Cerebellar cortex (tissue), 1 donor: ENCODE measurements at places on chromosomes 6 and 20.

DNA sequence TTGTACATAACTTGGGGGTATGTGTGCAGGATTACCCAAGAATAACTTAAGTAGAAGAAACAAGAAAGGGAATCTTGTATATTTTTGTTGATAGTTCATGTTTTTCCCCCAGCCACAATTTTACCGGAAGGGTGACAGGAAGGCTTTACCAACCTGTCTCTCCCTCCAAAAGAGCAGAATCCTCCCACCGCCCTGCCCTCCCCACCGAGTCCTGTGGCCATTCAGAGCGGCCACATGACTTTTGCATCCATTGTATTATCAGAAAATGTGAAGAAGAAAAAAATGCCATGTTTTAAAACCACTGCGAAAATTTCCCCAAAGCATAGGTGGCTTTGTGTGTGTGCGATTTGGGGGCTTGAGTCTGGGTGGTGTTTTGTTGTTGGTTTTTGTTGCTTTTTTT lies 22.0 kb downstream of the PRDM1 start:
- DNase-seq, result no peak

GRCh38 chr20:50565871-50566270 lies 55.7 kb downstream of the PTPN1 start:
- no peak for DNase-seq

GRCh38 chr6:142322504-142323198 lies 20.8 kb downstream of the ADGRG6 start:
- no peak for DNase-seq

GRCh38 chr20:3223651-3223993 lies 14.3 kb downstream of the ITPA start:
- DNase-seq, result no peak

GRCh38 chr6:2353412-2354137 lies 108.2 kb upstream of the GMDS start:
- peak; percentile 74 for DNase-seq

DNA sequence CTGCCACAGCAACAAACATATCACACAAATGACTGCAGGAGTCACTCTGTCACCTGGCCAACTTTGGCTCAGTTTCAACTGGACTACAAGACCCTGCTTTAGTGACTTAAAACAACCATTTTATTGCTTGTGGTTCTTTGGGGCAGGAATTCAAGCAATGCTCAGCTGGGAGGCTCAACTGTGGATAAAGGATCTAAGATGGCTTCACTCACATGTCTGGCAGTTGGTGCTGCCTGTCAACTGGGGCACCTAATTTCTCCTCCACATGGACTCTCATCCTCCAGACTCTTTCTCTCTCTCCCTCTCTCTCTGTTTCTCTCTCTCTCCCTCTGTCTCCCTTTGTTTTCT lies 2.8 kb upstream of the EPB41L2 start:
- no peak for DNase-seq

- no peak for DNase-seq
Observed at GRCh38 chr6:36224918-36225461, 28.4 kb downstream of the BRPF3 start.

DNA sequence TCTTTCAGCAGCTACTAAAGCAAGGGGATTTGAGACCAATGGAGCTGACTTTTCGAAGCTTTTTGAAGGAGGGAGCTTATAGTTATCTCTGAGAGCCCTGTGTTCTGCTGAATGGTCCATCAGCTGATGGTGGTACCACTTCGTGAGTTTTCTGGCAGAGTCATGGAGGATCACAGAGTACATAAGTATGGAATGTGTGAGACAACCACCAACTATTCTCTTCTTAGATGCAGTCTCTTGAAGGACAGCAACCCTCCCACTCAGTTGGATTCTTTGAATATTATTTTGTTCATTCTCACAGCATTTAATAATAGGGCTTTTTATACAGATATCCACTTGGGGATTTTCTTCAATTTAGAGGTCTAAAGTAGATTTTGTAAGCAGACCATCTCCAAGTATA lies 75.3 kb downstream of the ELOVL2 start:
- DNase-seq, result no peak

- no peak for DNase-seq
Observed at GRCh38 chr6:25006565-25007001, 70.8 kb upstream of the RIPOR2 start.

- DNase-seq, result no peak
Observed at GRCh38 chr6:96186516-96187195, 170.9 kb downstream of the FUT9 start.

- no peak for DNase-seq
Observed at GRCh38 chr6:4632421-4632820, 143.8 kb upstream of the CDYL start.

GRCh38 chr20:37896932-37897548 lies 5.9 kb upstream of the VSTM2L start:
- DNase-seq, result peak; percentile 40

GRCh38 chr6:73515204-73515655 lies 5.6 kb downstream of the EEF1A1 start:
- no peak for DNase-seq

DNA sequence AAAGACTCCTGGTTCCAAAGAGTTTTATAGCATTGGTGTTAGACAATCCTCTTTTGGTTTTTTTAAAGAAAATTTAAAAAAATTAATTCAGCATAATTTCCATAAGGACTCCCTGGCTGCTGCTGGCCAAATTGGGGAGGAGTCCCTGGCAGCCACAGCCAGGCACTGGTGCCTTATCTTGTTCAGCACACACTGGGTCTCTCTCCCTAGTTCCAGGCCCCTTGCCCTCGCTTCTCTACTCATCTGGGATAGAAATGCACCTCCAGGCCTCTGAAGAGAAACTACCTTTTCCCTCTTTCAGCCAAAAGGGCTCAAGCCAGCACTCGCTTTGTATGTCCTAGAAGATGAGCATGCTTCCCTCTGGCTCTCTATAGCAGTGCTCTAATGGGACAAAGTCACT lies 13.4 kb upstream of the MAPK13 start:
- DNase-seq, result no peak

GRCh38 chr6:41294214-41294872 lies 7.9 kb upstream of the TREM1 start:
- DNase-seq, result no peak

DNA sequence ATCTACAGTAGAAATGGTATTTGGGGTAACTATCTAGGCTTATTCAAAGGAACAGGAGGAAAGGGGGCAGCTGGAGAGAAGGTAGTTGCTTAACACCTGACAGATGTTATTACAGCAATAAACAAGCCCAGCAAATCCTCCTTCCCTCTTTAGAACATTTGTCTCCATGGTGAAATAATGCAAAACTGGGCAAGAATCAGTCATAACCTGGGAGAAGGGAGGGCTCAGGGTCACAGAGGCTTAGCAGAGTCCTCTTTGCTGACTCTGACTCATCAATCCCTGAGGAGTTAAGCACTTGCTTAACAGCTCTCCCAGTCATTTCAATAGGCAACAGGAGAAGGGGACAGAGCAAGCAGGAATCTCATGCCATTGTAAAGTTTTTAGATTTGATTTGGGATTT lies 230.3 kb downstream of the IBTK start:
- DNase-seq, result no peak

- DNase-seq, result no peak
Observed at GRCh38 chr20:44027343-44028002, 112.8 kb downstream of the TOX2 start.

DNA sequence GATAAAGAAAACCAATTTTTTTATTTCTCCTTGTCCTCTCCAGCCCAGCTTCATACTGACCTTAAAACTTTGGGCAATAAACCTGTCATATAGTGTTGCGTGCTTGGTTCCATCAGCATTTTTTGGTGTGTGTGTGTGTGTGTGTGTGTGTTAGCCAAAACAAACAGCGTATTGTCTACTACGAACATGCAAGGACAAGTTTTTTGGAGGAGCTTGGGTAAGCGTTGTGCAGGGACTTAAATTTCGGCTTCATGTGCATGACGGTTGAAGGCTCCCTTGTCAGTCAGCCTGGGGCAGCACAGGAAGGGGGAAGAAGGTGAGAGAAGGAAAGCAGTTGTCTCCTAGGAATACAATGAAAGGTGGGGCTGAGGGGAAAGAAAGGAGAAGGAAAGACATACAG lies 62.0 kb upstream of the PAX1 start:
- no peak for DNase-seq

DNA sequence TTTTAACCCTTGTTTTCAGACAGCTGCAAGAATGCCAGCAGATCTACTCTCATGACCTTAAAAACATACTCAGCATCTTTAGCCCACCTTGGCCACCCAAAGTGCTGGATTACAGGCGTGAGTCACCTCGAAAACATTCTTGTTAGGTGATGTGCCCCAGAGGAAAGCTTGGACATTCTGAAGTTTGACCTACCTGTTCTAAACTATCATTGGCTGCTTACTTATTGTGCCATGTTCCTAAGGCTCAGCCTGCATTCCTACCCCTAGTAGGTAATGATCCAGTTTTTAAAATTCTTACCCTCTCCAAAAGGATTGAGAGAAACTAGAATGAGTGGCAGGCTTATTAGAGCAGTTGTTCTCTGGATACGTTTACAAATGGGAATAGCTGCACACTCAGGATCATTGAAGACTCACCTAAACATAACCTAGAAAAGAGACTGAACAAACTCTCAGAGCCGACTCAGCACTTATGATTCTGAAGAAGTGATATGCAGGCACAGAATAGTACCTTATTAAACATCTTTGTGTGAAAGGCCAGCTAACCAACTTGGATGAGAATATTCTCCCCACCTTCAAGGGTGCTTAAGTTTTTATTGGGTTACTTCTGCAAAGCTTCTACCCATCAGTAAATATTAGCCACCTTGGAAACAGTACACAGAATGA lies 362.1 kb downstream of the NRN1 start:
- no peak for DNase-seq

DNA sequence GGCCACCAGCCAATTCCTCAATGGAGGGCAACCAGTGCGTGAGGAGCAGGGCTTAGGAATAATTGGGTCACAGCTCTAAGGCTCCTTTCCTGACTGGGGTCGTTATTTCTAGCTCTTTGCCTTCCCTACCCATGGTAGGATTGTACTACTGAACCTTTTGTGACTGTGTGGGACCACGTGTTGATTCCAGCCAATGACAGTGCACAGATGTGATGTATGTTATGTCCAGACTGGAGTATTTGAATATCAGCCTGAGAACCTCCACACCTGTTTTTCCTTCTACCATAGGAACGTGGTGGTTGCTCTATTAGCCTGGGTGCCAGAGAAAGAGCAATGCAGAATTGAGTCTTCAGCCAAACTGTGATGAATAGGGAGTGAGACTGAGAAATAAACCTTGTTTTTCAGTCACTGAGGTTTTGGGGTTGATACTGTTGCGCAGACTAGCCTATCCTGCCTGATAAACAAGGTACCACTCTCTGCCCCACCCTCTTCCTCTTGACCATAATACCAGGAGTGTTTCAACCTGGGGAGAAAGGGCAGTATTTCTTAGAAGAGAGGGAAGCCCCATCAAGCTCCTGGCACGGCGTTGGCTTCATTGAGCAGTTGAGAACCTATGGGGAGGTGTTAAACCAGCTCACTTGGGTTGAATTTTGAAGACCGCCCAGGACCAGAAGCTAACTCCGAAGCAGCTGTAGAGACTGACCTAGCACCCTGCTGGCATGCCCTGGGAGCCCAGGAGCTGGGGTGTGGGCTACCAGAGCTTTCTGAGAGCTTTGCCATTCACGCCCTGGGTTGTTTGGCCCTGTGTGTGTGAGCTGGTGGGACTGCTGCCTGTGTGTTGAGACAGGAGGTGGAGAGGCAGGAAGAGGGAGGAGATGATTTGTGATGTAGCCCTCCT lies 105.5 kb upstream of the BACH2 start:
- DNase-seq, result no peak

GRCh38 chr6:123415844-123416468 lies 220.8 kb downstream of the TRDN start:
- DNase-seq, result peak; percentile 71

DNA sequence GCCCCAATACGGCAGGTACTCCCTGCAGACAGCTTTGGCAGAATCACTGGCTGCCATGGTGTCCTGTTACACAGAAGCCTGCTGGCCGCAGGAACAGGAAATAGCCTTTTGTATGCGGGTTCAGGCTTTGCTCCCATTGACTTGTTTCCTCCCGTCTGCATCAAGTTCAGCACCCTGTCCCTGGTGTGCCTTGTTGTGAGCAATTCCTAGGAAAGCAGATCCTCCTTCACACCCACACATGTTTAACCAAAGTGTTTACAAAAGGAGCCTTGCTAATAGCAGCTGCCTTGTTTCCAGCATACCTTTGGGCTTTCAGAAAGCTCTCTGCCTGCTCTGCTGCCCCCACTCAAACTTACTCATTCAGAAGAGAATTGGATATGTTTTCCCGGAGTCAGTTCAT lies 127.2 kb upstream of the SUPT3H start:
- no peak for DNase-seq

- no peak for DNase-seq
Observed at GRCh38 chr6:80335121-80335531, 228.7 kb downstream of the BCKDHB start.

- no peak for DNase-seq
Observed at GRCh38 chr6:5412017-5412416, 150.7 kb downstream of the FARS2 start.

DNA sequence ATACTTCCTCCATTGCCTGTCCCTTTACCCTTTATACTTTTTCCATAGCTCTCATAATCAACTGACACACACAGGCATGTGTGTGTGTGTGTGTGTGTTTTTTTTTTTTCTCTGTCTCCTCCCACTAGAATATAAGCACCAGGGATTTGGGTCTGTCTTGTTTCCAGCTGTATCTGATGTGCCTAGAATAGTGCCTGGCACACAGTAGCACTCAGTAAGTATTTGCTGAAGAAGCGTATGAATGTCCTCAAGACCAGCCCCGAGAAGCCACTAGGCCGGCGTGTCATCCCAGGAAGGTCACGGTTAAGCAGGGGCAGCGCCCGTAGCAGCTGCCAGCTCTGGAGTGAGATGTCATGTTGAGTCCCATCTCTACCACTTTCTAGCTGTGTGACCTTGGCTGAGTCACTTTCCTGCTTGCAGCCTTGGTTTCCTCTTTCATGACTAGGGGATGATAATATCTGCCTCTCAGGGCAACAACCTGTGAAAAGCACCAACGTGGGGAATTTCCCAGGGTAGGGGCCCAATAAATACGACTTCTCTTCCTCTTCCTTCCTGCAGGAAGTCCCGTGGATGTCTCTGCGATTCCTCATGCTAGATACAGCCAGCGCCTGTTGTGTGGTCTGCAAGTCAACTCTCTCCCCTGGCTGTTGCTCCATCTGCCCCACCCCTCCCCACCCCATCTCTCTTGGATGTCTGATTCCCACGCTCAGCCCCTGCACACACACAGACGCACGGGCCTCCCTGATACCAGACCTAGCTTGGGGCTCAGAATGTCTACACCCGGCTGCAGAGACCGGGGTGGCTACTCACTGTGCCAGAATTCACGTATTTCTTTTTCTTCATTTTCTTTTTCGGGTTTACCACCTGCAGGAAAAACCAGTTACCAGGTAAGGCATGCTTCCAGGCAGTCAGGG lies 58.1 kb downstream of the RAB44 start:
- DNase-seq, result no peak
